ENCODE measurements at places on chromosomes 3 and 15. TPM values are rescaled to one million over a fixed set of nuclear protein-coding genes. Genes with fewer than 3 reads are reported as not detected.

The ABHD6 gene
- total RNA-seq = 10.9 TPM

GRCh38 chr3:174206607-174207192 is 652.4 kb upstream of the NAALADL2 start:
- no peak overlapping the region for H3K4me3 ChIP-seq
- H3K36me3 ChIP-seq = no peaks in the 10 kb centered on the region
- no peaks in the 10 kb centered on the region for H3K27me3 ChIP-seq
- H3K4me1 ChIP-seq = no peaks in the 10 kb centered on the region
- no peak for DNase-seq

- no peaks in the 10 kb centered on the region for H3K27me3 ChIP-seq
- no peaks in the 10 kb centered on the region for H3K4me1 ChIP-seq
- no peaks in the 10 kb centered on the region for H3K36me3 ChIP-seq
Observed at GRCh38 chr15:72368899-72369298, 6.9 kb downstream of the HEXA start.

DNA sequence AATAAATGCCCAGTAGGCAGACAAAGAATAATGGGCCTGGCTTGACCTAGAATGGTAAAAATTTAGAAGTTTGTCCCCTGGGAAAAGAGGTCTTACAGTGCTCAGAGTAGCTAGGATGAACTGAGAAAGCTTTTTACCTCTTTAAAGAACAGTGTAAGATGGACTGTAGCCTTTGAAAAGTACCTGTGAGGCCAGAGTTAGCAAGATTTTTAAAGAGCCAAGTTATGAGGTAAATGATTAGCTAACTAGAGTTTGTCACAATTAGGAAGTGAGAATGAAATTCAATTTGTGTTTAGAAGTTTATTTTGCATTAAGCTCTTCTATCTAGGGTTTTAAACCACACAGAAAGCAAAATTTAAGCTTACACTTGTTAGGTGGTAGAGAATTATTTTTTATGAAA is 480.9 kb downstream of the ZIC1 start:
- H3K27me3 ChIP-seq = no peaks in the 10 kb centered on the region
- H3K27ac ChIP-seq = no peak overlapping the region
- no peak for DNase-seq
- no peak overlapping the region for H3K4me3 ChIP-seq
- H3K4me1 ChIP-seq = no peaks in the 10 kb centered on the region

- H3K27ac ChIP-seq = no peak overlapping the region
- H3K4me3 ChIP-seq = no peak overlapping the region
- H3K36me3 ChIP-seq = no peaks in the 10 kb centered on the region
- DNase-seq = no peak
- H3K27me3 ChIP-seq = no peaks in the 10 kb centered on the region
- no peaks in the 10 kb centered on the region for H3K4me1 ChIP-seq
Observed at GRCh38 chr3:66555214-66555844, 54.5 kb upstream of the LRIG1 start.
